ENCODE measurements at places on chromosomes 1 and 21. TPM values are rescaled to one million over a fixed set of nuclear protein-coding genes. Genes with fewer than 3 reads are reported as not detected.

- H3K4me1 ChIP-seq: no peaks in the 10 kb centered on the region
- H3K27me3 ChIP-seq: no peaks in the 10 kb centered on the region
- H3K4me3 ChIP-seq: no peak overlapping the region
- no peaks in the 10 kb centered on the region for H3K36me3 ChIP-seq
These were observed 104.4 kb downstream of the GLIS1 start for GRCh38 chr1:53634571-53634979.

DNA sequence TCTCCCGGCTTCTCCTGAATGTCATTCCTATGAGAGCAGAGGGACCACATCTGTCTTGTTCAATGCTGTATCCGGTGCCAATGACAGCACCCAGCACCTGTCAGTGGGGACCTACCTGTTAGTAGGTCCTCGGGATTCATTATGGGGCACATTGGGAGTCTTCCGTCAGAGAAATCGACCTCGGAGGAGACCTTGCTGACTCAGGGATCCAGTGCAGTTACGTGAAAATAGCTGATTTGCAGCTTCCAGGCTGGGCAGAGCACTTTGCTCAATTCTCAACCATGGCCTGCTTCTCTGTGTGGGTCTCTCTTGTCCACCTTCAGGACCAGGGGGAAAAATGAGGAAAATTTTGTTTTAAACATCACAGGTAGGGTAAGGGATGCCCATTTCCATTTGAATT lies 130.2 kb downstream of the PRDM2 start:
- no peak overlapping the region for H3K27ac ChIP-seq
- H3K4me3 ChIP-seq: no peak overlapping the region
- no peaks in the 10 kb centered on the region for H3K4me1 ChIP-seq
- H3K27me3 ChIP-seq: no peaks in the 10 kb centered on the region
- DNase-seq: no peak

DNA sequence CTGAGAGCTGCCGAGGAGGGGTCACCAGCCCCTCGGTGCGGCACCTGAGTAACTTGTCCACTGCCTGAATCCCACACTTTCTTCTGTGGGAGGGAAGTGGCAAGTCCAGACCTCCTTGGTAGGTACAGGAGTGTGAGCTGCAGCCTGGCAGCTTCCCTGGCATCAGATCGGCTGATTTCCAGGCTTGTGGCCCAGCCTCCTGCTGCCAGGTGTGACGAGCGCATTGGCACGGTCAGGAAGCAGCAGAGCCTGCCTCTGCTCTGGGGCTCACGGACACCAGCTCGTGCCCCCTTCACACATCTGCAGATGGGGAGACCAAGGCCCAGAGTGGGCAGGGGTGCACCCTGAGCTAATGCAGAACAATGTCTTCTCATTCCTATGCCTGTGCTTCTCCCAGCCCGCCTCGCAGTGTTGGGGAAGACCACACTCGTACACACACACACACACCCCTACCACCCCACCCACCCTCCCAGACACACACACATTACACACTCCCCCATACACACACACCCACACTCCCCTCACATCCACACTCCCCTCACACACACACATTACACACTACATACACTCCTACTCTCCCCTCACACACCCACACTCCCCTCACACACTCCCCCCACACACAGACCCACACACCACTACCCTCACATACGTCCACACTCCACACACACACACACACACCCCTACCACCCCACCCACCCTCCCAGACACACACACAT lies 33.1 kb upstream of the SELENON start:
- no peak overlapping the region for H3K27ac ChIP-seq
- peaks cover 11% of the 10 kb centered on the region for H3K4me1 ChIP-seq
- no peak overlapping the region for H3K4me3 ChIP-seq
- DNase-seq: no peak
- peaks cover 18% of the 10 kb centered on the region for H3K36me3 ChIP-seq

- no peaks in the 10 kb centered on the region for H3K36me3 ChIP-seq
- no peak overlapping the region for H3K27ac ChIP-seq
These were observed 8.0 kb downstream of the RGL1 start for GRCh38 chr1:183812686-183813569.

GRCh38 chr1:202045705-202046104 lies 35.3 kb downstream of the ELF3 start:
- H3K4me3 ChIP-seq: no peak overlapping the region
- DNase-seq: no peak
- H3K27me3 ChIP-seq: peaks cover 6% of the 10 kb centered on the region
- peaks cover 4% of the 10 kb centered on the region for H3K4me1 ChIP-seq

GRCh38 chr1:111448482-111448917 lies 556 bp downstream of the WDR77 start:
- H3K4me1 ChIP-seq: peaks cover 66% of the 10 kb centered on the region
- DNase-seq: peak; percentile 75
- no peaks in the 10 kb centered on the region for H3K27me3 ChIP-seq
- H3K27ac ChIP-seq: peak overlapping the region; percentile 98

DNA sequence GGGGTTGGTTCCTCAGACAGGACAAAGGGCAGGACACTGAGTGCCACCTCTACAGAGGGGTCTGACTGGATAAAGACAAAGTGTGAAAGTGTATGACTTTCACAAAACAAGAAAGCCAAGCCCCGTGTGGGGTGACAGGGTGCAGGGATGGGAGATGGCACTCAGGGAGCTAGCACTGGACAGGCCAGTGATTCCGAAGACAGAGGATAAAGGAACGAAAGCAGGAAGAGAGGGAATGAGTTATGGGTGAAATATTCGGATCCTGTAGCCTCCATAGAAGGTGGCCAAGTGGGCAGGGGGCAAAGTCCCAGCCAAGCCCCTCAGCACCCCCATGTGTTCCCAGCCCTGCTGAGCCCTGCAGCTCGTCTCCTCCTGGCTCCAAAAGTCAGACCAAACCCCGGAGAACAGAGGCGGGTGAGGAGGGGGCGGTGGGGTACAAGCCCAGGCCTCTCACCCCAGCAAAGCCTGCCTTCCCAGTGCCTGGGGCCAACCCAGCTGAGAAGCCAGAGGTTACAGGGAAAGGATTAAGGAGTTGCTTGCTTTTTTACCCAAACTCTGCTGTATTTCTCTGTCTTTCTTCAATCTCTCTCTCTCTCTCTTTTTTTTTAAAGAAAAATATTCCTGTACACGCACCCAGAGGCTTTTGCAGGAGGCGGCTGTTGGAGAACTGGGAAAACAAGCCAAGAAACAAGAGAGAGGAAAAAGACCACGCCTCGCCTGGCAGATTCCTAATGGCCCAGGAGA lies 14.0 kb upstream of the WASF2 start:
- no peaks in the 10 kb centered on the region for H3K36me3 ChIP-seq
- H3K4me3 ChIP-seq: no peak overlapping the region
- H3K4me1 ChIP-seq: peaks cover 4% of the 10 kb centered on the region
- H3K27me3 ChIP-seq: peaks cover 5% of the 10 kb centered on the region
- DNase-seq: no peak

- no peaks in the 10 kb centered on the region for H3K4me1 ChIP-seq
- no peak overlapping the region for H3K27ac ChIP-seq
- DNase-seq: no peak
- peaks cover 48% of the 10 kb centered on the region for H3K27me3 ChIP-seq
- H3K4me3 ChIP-seq: peak overlapping the region; percentile 42
These were observed 502 bp downstream of the VANGL2 start for GRCh38 chr1:160400646-160401486.

DNA sequence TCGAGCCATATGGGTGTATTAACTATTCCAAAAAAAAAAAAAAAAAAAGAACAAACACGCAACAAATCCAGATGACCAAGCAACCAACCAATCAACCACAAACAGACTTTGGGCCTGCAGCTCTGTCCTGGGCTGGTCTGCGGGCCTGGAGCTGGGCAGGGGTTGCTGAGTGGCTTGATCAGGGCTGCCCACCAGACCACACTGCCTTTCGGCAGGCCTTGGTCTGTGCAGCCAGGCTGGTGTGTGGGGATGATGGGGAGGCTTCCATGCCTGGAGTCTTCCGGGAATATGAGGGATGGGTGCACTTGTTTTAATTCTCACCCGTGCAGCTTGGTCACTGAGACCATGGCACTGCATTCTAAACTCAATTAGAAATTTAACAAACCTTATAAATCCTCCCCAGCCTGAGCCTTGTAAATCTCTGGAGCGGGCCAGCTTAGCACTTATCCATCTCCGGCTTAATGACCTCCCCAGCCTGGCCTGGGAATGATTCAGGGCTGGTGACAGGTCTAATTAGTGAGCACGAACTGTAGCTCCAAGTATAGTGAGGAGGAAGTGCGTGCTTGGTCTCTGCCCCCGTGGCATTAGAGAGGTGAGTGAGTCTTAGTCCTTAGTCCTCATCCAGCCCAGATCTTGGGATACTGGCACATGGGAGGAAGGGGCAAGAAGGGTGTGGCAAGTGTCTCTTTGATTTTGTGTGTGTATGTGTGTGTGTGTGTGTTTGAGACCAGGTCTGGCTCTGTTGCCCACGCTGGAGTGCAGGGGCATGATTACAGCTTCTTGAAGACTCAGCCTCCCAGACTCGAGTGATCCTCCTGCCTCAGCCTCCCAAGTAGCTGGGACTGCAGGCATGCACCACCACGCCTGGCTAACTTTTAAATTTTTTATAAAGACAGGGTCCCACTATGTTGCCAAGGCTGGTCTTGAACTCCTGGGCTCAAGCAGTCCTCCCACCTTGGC lies 74.6 kb upstream of the CSF3R start:
- H3K36me3 ChIP-seq: no peaks in the 10 kb centered on the region
- no peak overlapping the region for H3K27ac ChIP-seq
- no peak for DNase-seq
- no peak overlapping the region for H3K4me3 ChIP-seq
- no peaks in the 10 kb centered on the region for H3K4me1 ChIP-seq
- peaks cover 28% of the 10 kb centered on the region for H3K27me3 ChIP-seq

DNA sequence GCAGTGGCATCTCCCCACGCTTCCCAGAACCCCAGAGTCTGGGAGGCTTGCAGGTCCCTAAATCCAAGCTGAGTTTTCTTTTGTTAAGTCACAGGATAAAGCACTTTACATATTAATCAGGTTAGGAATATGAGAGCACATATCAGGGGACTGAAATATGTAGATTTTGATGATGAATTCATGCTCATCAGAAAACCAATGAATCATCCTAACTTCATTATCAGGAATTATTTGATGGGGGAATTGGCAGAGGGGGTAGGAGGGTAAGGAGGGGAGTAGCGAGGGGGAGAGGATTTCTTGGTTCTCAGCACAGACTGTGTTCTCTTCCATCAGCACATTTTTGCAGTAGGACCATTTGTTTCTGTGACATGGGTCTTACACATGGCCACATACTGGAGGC lies 32.1 kb downstream of the HMGB4 start:
- H3K36me3 ChIP-seq: no peaks in the 10 kb centered on the region
- no peak overlapping the region for H3K4me3 ChIP-seq
- H3K4me1 ChIP-seq: no peaks in the 10 kb centered on the region
- no peak overlapping the region for H3K27ac ChIP-seq
- no peak for DNase-seq

- H3K4me1 ChIP-seq: no peaks in the 10 kb centered on the region
- H3K36me3 ChIP-seq: no peaks in the 10 kb centered on the region
- no peak for DNase-seq
- peaks cover 39% of the 10 kb centered on the region for H3K27me3 ChIP-seq
These were observed 2.9 kb downstream of the VANGL2 start for GRCh38 chr1:160403244-160403643.

- no peak for DNase-seq
- no peaks in the 10 kb centered on the region for H3K36me3 ChIP-seq
- H3K4me3 ChIP-seq: no peak overlapping the region
- H3K4me1 ChIP-seq: no peaks in the 10 kb centered on the region
- no peak overlapping the region for H3K27ac ChIP-seq
- peaks cover 6% of the 10 kb centered on the region for H3K27me3 ChIP-seq
These were observed 31.3 kb upstream of the TRIM67 start for GRCh38 chr1:231130544-231130943.

- H3K27me3 ChIP-seq: no peaks in the 10 kb centered on the region
- H3K4me1 ChIP-seq: peaks cover 9% of the 10 kb centered on the region
- H3K4me3 ChIP-seq: no peak overlapping the region
These were observed 30.6 kb downstream of the OMA1 start for GRCh38 chr1:58515794-58516401.

GRCh38 chr1:179794669-179795068 lies 51.6 kb downstream of the FAM163A start:
- H3K4me1 ChIP-seq: no peaks in the 10 kb centered on the region
- no peaks in the 10 kb centered on the region for H3K36me3 ChIP-seq
- peaks cover 6% of the 10 kb centered on the region for H3K27me3 ChIP-seq
- no peak overlapping the region for H3K4me3 ChIP-seq
- no peak for DNase-seq

GRCh38 chr1:234938924-234939323 lies 189.7 kb downstream of the TOMM20 start:
- H3K36me3 ChIP-seq: peaks cover 5% of the 10 kb centered on the region
- H3K4me1 ChIP-seq: peaks cover 27% of the 10 kb centered on the region
- H3K27ac ChIP-seq: no peak overlapping the region
- DNase-seq: no peak

DNA sequence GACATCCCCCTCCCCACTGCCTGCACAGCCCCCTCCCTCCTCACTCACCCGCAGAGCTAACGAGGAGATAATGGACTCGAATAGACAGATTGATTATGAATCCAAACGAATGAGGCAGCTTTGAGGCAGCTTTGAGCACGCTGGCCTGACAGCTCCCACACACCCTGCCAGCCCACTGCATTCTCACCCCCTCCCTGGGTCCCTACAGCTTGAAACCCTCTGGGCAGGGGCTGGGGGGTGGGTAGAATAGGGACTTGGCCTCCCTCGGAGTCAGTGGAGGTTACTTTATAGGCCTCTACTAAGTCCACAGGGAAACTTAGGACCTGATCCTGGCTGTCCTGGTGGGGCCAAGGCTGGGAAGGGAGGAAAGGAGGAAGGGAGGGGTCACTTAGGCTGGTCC lies 1.9 kb downstream of the NTRK1 start:
- H3K27me3 ChIP-seq: peaks cover 15% of the 10 kb centered on the region
- peaks cover 70% of the 10 kb centered on the region for H3K4me1 ChIP-seq
- peak overlapping the region; percentile 68 for H3K27ac ChIP-seq

DNA sequence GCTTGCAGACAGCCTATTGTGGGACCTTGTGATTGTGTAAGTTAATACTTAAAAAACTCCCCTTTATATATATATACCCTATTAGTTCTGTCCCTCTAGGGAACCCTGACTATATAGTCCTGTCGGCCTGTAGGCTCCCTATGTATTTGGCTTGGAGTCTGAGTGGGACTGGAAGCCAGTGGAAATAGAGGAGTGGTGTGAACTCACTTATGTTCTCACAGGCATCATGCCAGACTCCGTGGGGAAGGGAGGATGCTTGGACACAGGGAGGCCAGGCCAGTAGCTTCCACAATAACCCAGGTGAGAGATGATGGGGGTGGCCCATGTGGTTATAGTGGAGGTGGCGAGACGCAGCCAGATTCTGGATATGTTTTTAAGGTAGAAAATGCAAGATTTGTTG lies 136.7 kb upstream of the SYT6 start:
- no peak overlapping the region for H3K4me3 ChIP-seq
- H3K27me3 ChIP-seq: no peaks in the 10 kb centered on the region
- no peaks in the 10 kb centered on the region for H3K36me3 ChIP-seq
- H3K27ac ChIP-seq: no peak overlapping the region

- peak; percentile 73 for DNase-seq
- H3K36me3 ChIP-seq: peaks cover 41% of the 10 kb centered on the region
- H3K27me3 ChIP-seq: no peaks in the 10 kb centered on the region
- H3K27ac ChIP-seq: peak overlapping the region; percentile 99
- peaks cover 76% of the 10 kb centered on the region for H3K4me1 ChIP-seq
These were observed 10.9 kb downstream of the SMAP2 start for GRCh38 chr1:40384413-40384762.

CNKSR1 gene
- 4.0 TPM for total RNA-seq

MSH4 gene
- total RNA-seq: 0.33 TPM

TOMM20 gene
- 140 TPM for total RNA-seq

SPRR2E gene
- total RNA-seq: not detected

ACAP3 gene
- total RNA-seq: 55.7 TPM

COL9A2 gene
- total RNA-seq: 14.5 TPM

FAM110D gene
- 0.09 TPM for total RNA-seq

CD244 gene
- not detected for total RNA-seq

LRRC71 gene
- total RNA-seq: not detected

DCST1 gene
- not detected for total RNA-seq

RSPH1 gene
- not detected for total RNA-seq

PTPRU gene
- total RNA-seq: 0.47 TPM

SOX13 gene
- 0.17 TPM for total RNA-seq

MAP10 gene
- 2.7 TPM for total RNA-seq

SPRR2F gene
- total RNA-seq: not detected

PLCH2 gene
- 2.8 TPM for total RNA-seq
